ENCODE measurements at places on chromosomes 1 and 21. TPM values are rescaled to one million over a fixed set of nuclear protein-coding genes. Genes with fewer than 3 reads are reported as not detected.

- DNase-seq, result peak; percentile 41
Measured at GRCh38 chr1:155591770-155592169, 18.2 kb upstream of the MSTO1 start.

DNA sequence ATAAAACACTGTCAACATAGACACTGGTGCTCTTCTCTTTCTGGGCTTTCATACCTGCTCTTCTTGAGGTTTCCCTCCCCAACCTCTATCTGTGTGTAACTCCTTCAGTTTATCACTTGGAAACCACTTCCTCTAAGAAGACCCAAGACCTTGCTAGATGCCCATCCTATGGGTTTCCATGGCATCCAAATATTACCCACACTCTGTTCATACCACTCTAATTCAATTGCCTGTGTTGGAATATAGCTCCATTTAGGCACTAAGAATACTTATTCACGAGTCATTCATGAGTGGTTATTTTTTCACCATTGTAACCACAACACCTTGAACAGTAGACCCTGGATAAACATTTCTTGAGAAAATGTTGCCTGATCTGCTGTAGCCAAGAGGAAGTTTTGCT, 231.1 kb upstream of the SGIP1 start:
- DNase-seq, result peak; percentile 67

DNA sequence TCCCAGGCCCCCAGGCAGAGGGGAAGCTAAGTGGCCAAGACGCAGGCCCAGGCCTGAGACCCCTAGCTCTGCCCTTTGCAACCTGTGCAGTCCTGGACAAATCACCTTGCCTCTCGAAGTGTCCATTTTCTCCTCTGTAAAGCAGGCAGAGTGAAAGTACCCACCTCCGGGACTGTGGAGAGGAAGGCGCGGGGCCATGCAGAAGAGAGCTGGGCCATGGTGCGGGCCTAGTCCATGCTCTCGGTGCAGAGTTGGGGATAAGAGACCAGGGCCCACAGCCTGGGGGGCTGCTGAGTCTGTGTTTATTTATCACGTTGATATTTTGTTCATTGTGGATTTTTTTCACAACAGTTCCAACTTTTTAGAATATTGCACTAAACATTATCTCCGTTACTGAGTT, 160.2 kb upstream of the VAMP3 start:
- DNase-seq, result no peak

ZNF124 gene
- total RNA-seq, result 11.1 TPM

HMGB4 gene
- not detected for total RNA-seq

LDLRAP1 gene
- total RNA-seq, result 13.3 TPM

SMIM1 gene
- total RNA-seq, result 1.7 TPM

ANKRD65 gene
- total RNA-seq, result not detected
